ENCODE measurements at places on chromosomes 4 and X. TPM values are rescaled to one million over a fixed set of nuclear protein-coding genes. Genes with fewer than 3 reads are reported as not detected.

DNA sequence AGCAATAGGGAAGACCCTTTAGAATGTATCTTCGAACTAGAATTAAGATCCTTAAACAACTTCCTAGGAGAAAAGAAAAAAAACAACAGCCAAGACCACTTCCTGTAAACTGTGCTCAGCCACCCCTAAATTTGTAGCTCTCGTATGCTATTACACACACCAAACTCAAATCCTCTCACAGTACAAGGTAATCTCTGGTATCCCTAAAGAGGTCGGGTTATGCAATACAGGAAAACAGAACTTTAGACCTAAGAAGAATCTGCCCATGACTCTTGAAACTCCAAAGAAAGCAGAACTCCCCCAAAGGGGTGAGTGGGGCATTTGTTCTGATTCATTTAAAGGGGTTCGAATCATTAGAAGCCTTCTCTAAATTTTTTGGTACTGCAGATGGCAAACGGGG lies 170.9 kb upstream of the CASK start:
- DNase-seq: no peak

DNA sequence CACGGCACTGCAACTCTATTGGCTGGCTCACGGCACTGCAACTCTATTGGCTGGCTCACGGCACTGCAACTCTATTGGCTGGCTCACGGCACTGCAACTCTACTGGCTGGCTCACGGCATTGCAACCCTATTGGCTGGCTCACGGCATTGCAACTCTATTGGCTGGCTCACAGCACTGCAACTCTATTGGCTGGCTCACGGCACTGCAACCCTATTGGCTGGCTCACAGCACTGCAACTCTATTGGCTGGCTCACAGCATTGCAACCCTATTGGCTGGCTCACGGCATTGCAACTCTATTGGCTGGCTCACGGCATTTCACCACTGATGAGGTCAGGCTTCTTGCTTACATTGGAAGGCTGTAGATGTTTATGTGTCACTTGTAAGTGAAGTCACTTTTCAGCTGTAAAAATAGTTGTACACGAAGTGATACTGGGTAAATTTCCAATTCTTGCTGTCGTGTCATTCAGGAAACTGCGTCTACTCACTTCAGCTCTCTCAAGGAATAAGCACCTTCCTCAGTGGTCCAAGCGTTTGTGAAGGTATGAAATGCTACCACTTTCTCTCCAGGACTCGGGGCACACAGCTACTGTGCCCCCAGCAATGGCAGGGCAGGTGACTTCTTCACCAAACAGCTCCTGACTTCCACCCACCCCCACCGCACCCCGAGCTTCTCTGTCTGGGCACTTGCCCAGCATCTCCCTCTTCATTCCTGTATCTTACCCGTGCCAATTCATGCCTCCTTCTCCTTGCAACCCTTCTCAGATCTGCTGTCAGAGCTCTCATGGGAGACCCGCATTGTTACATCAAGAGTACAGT lies 141.3 kb downstream of the AFAP1 start:
- DNase-seq: no peak

DNA sequence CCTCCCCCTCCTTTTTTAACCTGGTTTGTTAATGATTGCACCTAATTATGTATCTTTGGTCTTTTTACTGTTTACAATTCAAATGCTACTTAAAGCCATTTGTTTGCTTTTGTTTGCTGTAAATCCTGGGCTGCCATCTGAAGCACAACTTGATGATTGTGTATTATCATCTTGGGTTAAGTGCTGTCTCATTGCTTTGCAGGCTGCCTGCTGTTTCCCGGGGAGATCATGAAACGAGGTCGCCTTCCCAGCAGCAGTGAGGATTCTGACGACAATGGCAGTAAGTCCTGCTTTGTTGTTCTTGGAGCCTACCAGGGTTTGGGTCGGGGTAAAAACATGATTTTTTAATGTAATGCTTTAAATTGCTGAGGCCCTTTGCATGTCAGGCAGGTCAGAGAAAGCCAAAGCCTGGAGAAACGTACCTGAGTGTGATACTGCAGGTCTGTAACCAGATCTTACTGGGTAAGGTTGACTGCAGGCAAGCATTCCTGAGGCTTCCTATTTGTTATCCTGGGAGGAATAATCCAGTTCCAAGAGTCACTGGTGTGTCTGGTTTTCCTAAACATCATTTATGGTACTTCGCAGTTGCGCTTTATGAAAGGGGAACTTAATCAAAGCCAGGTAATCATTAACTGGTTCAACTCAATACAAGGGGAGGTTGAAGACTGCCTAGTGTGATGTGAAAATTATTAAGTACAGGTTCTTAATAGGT lies 22.2 kb downstream of the JADE1 start:
- peak; percentile 1 for DNase-seq

The RASGEF1B gene
- 8.4 TPM for total RNA-seq

GRCh38 chr4:141614878-141615586 lies 21.4 kb upstream of the IL15 start:
- no peak for DNase-seq

DNA sequence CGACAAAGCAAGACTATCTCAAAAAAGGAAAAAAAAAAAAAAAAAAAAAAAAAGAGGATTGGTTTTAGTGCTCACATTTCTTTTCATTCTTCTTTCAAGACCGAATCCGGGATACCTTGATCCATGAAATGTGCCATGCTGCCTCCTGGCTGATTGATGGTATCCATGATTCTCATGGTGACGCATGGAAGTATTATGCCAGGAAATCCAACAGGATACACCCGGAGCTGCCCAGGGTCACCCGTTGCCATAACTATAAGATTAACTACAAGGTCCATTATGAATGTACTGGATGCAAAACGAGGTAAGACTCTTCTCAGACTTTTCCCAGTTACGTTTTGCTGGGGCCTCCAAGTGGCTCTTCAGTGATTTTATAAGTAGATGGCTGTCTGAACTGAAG lies 6.1 kb downstream of the CXCR3 start:
- no peak for DNase-seq

DNA sequence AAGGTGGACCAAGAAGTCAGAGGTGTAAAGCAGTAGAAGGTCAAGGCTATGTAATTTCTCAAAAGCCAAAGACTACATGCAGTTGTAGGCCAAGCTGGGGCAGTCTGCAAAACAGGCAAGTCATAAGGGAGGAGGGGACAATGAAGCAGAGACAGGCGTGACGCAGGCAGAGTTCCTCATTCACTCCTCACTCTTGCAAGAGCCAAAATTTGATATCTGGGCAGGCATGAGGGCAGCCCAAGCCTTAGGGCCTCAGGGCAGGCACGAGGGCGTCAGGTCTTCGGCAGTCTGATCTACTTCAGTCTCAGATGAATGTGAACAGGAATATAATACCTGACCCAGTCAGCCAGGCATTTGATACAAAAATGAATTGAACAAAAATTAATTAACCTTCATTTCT lies 86.4 kb upstream of the AGA start:
- DNase-seq: no peak

DNA sequence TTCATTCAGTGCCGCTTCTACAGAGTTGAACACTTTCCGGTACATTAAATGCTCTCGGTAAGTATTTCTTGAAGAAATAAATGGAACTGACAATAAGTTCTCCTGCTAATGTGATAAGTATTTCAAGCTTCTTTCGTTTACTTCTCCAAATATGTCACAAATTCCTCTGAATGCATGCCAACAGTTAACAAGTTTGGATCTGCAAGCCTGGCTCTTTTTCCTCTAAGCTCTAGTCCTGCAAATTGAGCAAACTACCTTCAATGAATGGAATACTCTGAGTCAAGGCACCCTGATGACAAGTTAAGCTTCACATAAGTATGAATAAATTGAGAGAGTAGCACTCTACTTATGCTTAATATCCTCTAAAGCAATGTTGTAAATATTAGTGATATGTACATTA lies 403.6 kb downstream of the PDGFC start:
- no peak for DNase-seq

The HTN3 gene
- not detected for total RNA-seq

DNA sequence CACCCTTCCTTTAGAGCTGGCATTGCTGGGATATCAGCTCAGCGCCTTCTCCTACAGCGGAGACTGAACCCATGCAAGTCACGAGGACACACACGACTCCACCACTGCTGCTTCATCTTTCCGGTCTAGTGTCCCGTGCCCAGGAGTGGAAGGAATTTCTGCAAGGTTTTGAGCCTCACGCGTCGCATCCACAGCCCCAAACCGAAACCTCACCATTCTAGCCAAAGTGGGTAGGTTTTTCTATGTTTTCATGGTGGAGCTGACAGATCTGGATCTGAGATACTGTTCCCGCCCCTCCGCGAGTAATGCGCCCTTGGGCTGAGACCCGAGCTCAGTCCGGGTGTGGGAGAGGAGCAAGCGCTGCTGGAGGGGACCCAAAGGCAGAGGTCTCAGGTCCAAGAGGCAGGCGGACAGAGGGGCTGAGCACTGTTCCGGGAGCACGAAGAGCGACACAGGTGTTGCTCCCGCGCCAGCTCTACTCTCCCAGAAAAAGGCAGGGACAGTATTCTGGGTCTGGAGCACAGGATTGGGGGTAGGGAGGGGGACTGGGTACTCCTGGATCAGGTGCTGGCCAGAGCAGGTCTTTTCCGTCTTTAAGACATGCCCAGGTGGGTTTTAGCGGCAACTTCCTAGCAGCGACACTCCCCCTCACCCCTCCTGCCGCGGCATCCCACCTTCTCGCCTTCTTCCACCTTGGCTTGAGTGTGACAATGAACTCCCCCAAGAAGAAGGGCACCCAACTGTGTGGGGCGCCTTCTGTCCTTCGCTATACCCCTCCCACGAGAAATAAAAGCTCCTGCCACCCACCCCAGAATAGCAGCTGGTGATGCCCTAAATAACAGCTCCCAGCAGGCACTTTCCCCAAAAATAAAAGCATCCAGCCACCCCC lies 1.8 kb downstream of the EPHA5 start:
- DNase-seq: peak; percentile 25

DNA sequence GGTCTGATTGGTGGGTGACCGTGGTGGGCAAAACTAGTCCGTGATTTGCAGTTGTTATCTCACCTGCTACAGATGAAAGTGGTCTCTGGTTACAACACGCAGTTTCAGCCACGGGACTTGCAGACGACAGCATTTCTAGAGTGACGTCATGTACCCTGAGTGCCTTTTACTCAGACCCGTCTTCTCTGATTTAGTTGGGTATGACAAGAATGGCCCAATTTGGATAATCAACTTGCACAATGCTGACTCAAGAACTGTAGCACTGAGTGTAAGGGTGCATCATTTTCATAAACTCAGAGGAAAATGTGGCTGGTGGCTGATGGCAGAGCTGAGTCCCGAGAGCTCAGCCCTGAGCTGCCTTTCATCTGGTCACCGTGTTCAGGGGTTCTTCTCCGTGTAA lies 281.4 kb upstream of the FRG1 start:
- DNase-seq: no peak

DNA sequence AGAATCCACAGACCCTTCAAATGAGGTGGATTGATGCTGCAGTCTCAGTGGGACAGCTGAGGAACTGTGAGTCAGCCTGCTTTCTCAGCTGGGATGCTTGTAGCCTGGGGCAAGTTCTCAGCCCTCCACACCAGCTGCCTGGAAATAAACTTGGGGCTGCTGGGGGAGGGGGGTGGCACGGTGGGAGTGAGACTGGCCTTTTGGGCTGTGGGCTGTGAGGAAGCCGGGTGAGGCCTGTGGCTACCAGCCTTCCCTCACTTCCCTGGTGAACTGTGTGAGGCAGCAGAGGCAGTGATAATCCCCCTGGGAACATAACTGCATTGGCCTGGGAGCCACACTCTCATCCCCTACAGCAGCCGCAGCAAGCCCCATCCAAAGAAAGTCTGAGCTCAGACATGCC lies 114.5 kb upstream of the GUCY1A1 start:
- DNase-seq: no peak

- DNase-seq: no peak
These were observed 20.4 kb downstream of the MAML3 start for GRCh38 chr4:140133576-140133975.

The GPC3 gene
- total RNA-seq: 8.7 TPM

The SPANXB1 gene
- total RNA-seq: not detected

- DNase-seq: no peak
These were observed 85.8 kb downstream of the DCLK2 start for GRCh38 chr4:150164055-150164454.

- DNase-seq: no peak
These were observed 54.0 kb upstream of the MAP3K15 start for GRCh38 chrX:19569121-19569805.

DNA sequence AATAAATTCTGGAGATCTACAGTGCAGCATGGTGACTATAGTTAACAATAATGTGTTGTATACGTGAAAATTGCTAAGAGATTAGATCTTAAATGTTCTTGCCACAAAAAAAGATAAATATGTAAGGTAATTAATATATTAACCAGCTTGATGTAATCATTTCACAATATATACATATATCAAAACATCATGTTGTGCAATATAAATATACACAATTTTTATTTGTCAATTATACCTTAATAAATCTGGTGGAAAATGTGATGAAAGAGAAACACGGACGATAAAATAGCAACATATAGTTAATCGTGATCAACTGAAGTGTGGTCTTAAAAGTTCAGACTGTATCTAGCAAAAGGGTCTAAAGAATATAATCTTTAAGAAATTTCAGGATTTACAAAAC lies 16.5 kb upstream of the NDNF start:
- no peak for DNase-seq

The NAP1L2 gene
- total RNA-seq: 7.2 TPM

Data from ovary (tissue), 10 donors.